Activated T-cell treated with anti-CD3 and anti-CD28 coated beads for 1 hour (primary cell): ENCODE measurements at places on chromosomes 16 and 17.

- no peak for DNase-seq
Observed at GRCh38 chr17:29643817-29644160, 21.1 kb upstream of the CORO6 start.

DNA sequence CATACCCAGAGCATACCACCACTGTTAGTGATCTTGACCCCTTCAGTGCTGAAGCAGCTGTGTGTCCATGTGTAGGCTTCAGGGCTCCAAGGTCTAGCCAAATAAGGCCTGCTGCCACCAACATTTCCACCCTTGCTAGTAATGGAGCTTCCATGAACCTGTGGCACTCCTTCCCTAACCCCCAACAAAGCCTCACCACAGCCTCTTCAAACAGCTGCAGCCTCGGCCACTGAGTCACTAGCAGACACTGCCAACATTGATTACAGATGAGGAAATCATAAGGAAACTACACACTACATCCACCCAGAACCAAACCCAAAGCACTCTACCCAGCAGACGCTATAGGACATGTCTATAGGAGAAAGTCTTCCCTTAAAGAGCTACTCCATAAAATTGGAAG, 610.7 kb downstream of the KCNJ2 start:
- DNase-seq = no peak

- DNase-seq = peak; percentile 72
Observed at GRCh38 chr17:43900183-43900857, 7.0 kb downstream of the MPP2 start.

DNA sequence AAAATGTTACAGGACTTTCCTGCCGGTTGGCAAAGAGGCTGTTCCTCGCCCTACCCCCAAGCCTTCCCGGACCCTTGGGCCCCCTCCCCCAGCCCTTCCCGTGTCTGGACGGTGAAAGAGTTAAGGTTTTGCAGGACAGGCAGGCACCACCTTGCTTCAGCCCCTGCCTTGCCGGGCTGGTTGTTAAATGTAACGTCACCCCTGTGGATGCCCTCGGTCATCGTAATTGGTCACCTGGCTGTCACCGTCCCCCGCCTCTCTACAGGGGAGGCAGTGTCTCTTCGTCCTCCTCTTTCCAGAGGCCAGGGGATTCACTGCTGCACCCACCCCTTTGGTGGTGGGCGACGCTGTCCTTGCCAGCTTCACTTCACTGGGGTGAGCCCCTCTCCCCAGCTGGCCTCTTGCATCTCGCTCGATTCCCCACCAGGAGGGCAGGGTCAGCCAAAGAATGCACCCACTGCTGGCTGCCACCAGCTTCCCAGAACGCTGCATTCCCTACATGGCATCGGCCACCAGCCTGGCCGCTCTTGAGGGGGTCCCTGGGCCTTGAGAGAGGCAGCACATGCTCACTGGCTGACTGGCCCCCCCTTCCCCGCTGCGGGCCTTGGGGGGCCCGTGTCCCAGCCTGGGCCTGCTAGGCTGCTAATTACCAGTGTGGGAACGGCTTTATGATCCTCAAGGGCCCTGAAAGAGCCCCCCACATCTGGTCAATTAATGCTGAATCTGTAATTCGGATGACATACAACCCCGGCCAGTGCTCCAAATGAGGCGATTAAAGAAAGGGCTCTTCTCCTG, 25.2 kb upstream of the GSE1 start:
- no peak for DNase-seq
